ENCODE measurements at places on chromosomes 11 and 22. TPM values are rescaled to one million over a fixed set of nuclear protein-coding genes. Genes with fewer than 3 reads are reported as not detected.

PHF5A gene
- 41.5 TPM for polyA plus RNA-seq

GRCh38 chr11:113287801-113288200 lies 26.6 kb upstream of the TTC12 start:
- DNase-seq = no peak

- no peak for DNase-seq
Measured at GRCh38 chr11:116656011-116656410, 116.8 kb downstream of the BUD13 start.

- no peak for DNase-seq
Measured at GRCh38 chr11:5247472-5248192, 2.0 kb downstream of the HBG1 start.

DNA sequence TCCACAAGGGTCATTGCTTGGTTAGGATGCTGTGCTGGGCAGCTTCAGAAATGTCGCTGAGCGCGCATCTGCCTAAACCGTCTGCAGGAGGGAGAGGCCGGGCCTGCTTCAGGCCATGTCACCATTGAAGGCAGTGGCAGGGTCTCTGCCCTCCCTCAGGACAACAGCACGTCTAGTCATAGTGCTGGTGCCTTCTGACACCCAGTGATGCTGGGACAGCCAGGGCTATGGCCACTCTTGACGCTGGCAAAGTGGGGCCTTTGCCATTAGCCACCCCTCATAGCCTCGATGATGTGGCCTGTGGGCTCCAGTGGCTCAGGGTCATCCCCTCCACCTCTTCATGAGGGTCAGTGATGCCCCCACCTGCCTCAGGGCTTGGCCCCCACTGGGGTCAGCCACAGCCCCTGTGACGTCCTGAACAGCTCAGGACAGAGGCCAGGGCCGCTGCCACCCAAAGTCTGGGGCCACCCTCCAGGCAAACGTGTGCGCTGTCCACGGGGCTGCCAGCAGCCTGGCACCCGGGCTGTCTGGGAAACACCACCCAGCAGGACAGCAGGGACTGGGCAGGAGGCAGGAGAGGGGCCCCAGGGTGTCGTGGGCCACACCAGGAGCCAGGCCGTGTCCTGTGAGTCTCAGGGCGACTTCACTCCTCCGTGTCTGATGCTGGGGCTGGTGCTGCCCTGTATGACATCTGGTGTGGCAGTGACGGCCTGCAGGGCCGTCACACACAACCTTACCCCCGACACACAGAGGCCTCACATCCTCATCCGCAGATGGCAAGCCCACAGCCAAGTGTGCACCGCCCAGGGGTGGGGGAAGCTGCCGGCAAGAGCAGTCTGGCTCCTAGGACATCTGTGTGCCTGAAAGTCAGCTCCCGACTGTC lies 42.5 kb downstream of the CERK start:
- no peak for DNase-seq

All from muscle of arm (tissue), 14 donors.